ENCODE measurements at places on chromosomes 1 and 21. TPM values are rescaled to one million over a fixed set of nuclear protein-coding genes. Genes with fewer than 3 reads are reported as not detected.

DNA sequence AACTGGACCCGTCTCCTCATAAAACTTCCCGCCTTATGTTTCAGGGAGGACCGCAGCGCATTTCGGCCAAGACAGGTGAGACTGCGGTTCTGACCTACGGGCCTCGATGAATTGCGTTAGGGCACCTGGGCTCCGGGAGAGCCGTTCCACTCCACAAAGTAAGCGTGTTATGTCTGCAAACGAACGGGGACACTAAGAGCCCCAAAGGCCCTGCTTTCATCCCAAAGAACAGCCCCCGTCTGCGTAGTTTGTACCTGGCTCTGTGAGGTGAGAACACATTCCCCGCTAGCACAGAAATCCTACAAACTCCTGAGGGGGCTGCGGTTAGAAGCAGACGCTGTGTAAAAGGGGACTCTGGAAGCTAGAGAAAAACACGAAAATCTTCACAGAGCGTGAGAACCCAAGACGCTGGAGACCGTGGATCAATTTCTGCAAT is 41.6 kb upstream of the PPIAL4F start:
- no peaks in the 10 kb centered on the region for H3K36me3 ChIP-seq
- peak overlapping the region; percentile 99 for H3K27ac ChIP-seq
- peak overlapping the region; percentile 50 for H3K4me3 ChIP-seq
- no peaks in the 10 kb centered on the region for H3K27me3 ChIP-seq
- no peaks in the 10 kb centered on the region for H3K4me1 ChIP-seq

The MTARC2 gene
- total RNA-seq, result 18.4 TPM

GRCh38 chr1:16093611-16094010 is 20.2 kb upstream of the FAM131C start:
- no peaks in the 10 kb centered on the region for H3K36me3 ChIP-seq
- no peak overlapping the region for H3K27ac ChIP-seq
- DNase-seq, result no peak
- no peaks in the 10 kb centered on the region for H3K27me3 ChIP-seq
- no peak overlapping the region for H3K4me3 ChIP-seq
- H3K4me1 ChIP-seq, result peaks cover 7% of the 10 kb centered on the region

DNA sequence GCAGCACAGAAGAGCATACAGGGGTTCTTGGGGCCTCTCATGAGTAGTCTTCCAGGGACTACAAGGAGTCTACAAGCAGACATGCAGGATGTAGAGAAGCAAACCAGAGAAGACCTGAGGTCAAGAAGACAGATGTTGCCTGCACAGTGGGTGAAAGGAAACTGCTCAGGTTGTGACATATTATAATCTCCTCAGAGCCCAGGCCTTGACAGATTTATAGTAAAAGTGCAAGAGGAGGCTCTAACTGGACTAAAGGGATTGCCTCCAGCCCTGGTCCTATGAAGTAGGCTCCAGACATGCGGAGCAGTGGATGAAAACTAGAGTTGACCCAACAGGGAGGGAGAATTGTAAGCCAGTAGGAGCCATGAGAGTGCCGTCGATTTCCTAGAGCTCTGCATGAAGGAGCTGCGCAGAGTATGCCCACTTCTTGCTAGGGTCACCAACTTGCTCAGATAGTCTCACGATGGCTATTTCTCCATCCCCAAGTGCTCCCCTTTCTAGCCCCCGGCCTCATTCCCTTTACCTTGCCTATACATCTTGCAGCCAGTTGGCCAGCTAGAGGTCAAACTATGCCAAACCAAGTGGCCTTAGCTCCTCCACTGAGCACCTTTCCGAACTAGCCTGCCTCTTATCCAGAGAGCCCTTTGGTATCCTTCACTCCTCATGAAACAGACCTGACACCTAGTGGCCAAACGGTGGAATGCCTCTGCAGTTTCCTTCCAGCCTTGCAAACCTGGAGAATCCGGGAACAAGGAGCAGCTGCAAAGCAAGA is 36.2 kb upstream of the IPO9 start:
- peak; percentile 82 for DNase-seq
- H3K4me1 ChIP-seq, result no peaks in the 10 kb centered on the region
- H3K27me3 ChIP-seq, result no peaks in the 10 kb centered on the region
- no peak overlapping the region for H3K4me3 ChIP-seq
- H3K36me3 ChIP-seq, result no peaks in the 10 kb centered on the region
- peak overlapping the region; percentile 68 for H3K27ac ChIP-seq

The GREM2 gene
- total RNA-seq, result 0.16 TPM

GRCh38 chr1:230705289-230706019 is 8.5 kb downstream of the AGT start:
- H3K4me1 ChIP-seq, result no peaks in the 10 kb centered on the region
- H3K27ac ChIP-seq, result no peak overlapping the region
- no peaks in the 10 kb centered on the region for H3K27me3 ChIP-seq
- no peaks in the 10 kb centered on the region for H3K36me3 ChIP-seq
- DNase-seq, result no peak

DNA sequence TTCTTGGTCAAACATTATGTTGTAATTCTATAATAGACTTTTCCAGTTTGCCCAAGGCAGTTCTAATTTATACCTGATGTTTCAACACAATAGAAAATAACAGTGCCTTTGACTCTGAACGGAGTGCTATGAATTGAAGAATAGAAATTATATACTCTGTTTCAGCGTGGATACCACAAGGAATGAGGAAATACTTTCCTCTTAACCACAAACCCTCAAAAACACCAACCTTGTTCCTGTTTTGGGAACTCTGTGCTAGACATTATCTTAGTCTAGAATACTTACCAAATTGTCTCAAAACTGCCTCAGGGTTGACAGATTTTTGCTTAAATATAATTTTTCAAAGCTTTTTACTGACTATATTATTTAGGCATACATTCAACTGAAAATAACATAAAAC is 1629.3 kb downstream of the MRPL39 start:
- no peaks in the 10 kb centered on the region for H3K4me1 ChIP-seq
- no peak for DNase-seq
- no peaks in the 10 kb centered on the region for H3K27me3 ChIP-seq
- no peak overlapping the region for H3K27ac ChIP-seq

DNA sequence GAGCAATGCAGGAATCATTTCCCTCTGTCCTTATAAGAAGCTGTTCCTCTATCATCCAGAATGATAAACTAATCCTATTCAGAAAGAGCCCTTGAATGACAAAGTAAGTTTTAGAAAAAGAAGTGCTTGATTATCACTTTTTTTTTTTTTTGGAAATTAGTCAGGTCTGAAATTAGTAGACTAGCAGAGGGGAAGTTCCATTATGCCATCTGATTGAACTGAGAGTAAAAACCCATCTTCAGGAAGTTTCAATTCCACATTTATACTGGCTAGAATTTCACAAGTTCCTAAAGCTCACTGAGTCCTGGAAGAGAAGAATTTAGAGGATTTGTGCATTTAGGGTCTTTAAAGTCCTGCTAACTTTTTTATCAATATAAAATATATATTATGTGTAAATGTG is 128.8 kb upstream of the COA6 start:
- H3K27ac ChIP-seq, result no peak overlapping the region
- no peaks in the 10 kb centered on the region for H3K27me3 ChIP-seq
- H3K4me3 ChIP-seq, result no peak overlapping the region
- DNase-seq, result no peak
- H3K4me1 ChIP-seq, result no peaks in the 10 kb centered on the region

The KRTAP21-2 gene
- total RNA-seq, result not detected

DNA sequence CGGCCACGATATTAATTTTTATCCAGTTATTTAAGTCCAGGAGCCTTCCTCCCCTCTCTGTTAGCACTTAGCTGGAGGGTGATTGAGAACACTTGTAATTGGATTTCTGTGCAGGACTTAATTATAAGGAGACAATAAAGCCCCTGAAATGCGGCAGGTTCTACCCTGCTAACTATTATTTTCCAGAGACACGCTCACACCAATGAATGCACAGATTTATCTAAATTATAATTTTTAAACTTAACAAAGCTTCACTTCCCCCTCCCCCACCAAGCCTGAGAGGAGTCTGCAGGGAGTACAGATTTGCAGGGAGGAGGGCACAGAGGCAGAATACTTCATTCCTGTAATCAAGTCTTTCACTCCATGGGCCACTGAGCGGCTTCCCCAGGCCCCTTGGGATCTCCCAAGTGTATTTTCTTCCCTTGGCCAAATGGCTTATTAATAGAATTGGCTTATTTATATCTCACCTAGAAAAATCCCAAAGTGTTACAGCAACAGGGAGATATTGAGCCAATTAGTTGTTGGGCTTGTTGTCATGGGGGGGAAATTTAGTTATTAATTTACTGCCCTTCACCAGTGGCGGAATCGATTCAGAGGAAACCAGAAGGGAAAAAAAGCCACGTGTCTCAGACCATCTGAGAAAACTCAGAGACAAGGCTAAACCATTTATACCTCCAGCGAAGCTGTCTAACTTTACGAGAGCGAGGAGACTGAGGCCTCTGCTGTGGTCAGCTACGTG is 99.0 kb upstream of the CD34 start:
- no peak for DNase-seq
- H3K36me3 ChIP-seq, result no peaks in the 10 kb centered on the region
- no peaks in the 10 kb centered on the region for H3K27me3 ChIP-seq
- no peaks in the 10 kb centered on the region for H3K4me1 ChIP-seq

- H3K27me3 ChIP-seq, result no peaks in the 10 kb centered on the region
- no peaks in the 10 kb centered on the region for H3K36me3 ChIP-seq
- peak overlapping the region; percentile 100 for H3K27ac ChIP-seq
- H3K4me1 ChIP-seq, result peaks cover 43% of the 10 kb centered on the region
- DNase-seq, result peak; percentile 95
Observed at GRCh38 chr1:44807364-44808062, 362 bp upstream of the DYNLT4 start.

DNA sequence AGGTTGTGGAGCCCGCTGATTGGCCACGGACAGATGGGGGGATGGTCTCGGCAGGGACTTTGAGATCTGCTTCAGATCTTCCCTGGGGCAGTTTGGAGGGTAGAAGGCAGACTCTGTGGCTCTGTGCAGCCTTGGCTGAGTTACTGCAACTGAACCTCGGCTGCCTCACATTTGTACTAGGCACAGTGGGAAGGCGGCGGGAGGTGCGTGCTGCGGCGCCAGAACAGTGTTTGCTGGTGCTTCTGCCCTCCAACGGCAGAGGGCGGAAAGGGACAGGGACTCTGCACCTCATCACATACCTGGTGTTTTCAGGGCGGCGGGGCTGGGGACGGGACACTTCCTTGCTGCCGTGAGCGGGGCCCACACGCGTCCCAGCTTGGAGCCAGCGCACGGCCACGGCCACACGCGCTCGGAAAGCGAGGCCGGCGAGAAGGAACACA is 26.2 kb downstream of the SLC66A1 start:
- H3K27me3 ChIP-seq, result no peaks in the 10 kb centered on the region
- H3K27ac ChIP-seq, result peak overlapping the region; percentile 35
- DNase-seq, result peak; percentile 59
- H3K36me3 ChIP-seq, result no peaks in the 10 kb centered on the region
- H3K4me3 ChIP-seq, result no peak overlapping the region
- peaks cover 4% of the 10 kb centered on the region for H3K4me1 ChIP-seq

The FAM72C gene
- total RNA-seq, result 0.59 TPM

The DENND2D gene
- 70.8 TPM for total RNA-seq

The KCNJ9 gene
- not detected for total RNA-seq

The SPRR2F gene
- total RNA-seq, result not detected

DNA sequence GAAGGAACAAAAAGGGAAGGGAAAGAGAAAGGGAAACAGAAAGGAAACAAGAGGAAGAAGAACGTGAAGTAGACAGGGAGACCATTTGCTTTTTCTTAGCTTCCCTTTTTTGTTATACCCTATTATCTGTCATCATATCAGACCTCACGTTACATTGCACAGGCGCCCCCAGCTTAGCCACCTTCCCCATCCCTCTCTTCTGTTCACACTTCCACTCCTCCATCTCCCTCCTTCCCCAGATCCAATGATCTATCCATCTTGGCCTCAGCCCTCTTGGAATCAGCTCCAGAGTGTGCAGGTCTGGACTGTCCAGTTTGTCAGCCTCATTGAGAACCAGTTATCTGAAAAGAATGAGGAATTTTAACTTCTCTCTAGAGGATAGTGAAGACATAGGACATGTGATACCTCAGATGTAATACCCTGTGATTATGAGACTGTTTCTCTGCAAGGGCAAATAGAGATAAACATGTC is 101.1 kb upstream of the ERRFI1 start:
- peaks cover 3% of the 10 kb centered on the region for H3K4me1 ChIP-seq
- no peak for DNase-seq
- no peaks in the 10 kb centered on the region for H3K36me3 ChIP-seq
- peak overlapping the region; percentile 57 for H3K27ac ChIP-seq
- no peak overlapping the region for H3K4me3 ChIP-seq
- no peaks in the 10 kb centered on the region for H3K27me3 ChIP-seq

The CYP4Z1 gene
- 19.2 TPM for total RNA-seq

The WNT3A gene
- not detected for total RNA-seq

DNA sequence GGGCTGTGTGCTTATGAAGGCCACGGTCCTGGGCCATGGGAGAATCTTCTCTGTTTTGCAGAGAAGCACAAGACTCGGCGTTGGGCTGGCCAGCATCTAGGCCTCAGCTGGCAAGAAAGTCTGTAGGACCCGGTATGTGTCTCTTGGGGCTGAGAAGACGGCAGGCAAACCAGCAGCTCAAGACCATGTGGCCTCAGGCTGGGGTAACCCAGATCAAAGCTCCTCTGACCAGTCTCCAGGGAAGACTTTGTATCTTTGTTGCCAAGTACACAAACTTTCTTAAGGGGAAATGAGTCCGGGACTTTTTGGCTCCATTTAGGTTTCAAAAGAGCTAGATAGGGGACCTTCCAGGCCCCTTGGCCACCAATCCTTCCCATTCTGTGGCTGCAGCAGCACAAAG is 60.1 kb downstream of the PTP4A2 start:
- no peak overlapping the region for H3K4me3 ChIP-seq
- peak overlapping the region; percentile 29 for H3K27ac ChIP-seq
- H3K4me1 ChIP-seq, result no peaks in the 10 kb centered on the region

GRCh38 chr1:169371404-169371803 is 3.4 kb downstream of the BLZF1 start:
- H3K36me3 ChIP-seq, result no peaks in the 10 kb centered on the region
- no peaks in the 10 kb centered on the region for H3K27me3 ChIP-seq
- peaks cover 9% of the 10 kb centered on the region for H3K4me1 ChIP-seq
- DNase-seq, result no peak
- no peak overlapping the region for H3K4me3 ChIP-seq

GRCh38 chr1:38929476-38929875 is 12.2 kb downstream of the RHBDL2 start:
- no peak overlapping the region for H3K27ac ChIP-seq
- H3K4me1 ChIP-seq, result no peaks in the 10 kb centered on the region
- no peaks in the 10 kb centered on the region for H3K27me3 ChIP-seq
- DNase-seq, result no peak
- H3K36me3 ChIP-seq, result no peaks in the 10 kb centered on the region

- no peaks in the 10 kb centered on the region for H3K36me3 ChIP-seq
- no peaks in the 10 kb centered on the region for H3K4me1 ChIP-seq
Observed at GRCh38 chr1:56397409-56397808, 182.0 kb downstream of the PLPP3 start.

The RUNX3 gene
- 9.1 TPM for total RNA-seq

DNA sequence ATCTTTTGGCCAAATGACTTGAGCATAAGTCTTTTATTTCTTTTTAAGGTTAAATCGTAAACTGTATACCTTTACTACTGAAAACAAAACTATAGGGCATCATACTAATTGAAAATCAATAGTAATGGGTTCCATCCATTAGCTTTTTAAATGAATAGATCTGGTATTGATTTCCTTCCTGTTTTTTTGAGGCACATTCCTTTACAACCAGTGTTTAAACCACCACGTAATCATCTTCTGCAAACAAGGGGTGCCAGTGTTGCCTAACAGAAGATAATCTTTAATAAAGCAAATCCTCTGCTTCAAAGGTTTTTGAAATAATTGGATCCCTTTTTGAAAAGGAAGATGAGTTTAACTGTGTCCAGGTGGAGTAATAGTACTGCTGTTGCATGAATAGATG is 48.7 kb upstream of the ANGPTL1 start:
- no peak overlapping the region for H3K4me3 ChIP-seq
- no peaks in the 10 kb centered on the region for H3K4me1 ChIP-seq
- no peak overlapping the region for H3K27ac ChIP-seq
- H3K27me3 ChIP-seq, result no peaks in the 10 kb centered on the region

- H3K4me3 ChIP-seq, result no peak overlapping the region
- H3K4me1 ChIP-seq, result no peaks in the 10 kb centered on the region
- H3K36me3 ChIP-seq, result no peaks in the 10 kb centered on the region
- peaks cover 7% of the 10 kb centered on the region for H3K27me3 ChIP-seq
Observed at GRCh38 chr1:25026304-25026703, 96.2 kb upstream of the RUNX3 start.

The PUM1 gene
- total RNA-seq, result 93.8 TPM

All from breast epithelium (tissue), 4 donors.